Posterior vena cava (tissue), 2 donors: ENCODE measurements at places on chromosomes 2 and 18. TPM values are rescaled to one million over a fixed set of nuclear protein-coding genes. Genes with fewer than 3 reads are reported as not detected.

The TLX2 gene
- total RNA-seq, result not detected

The NDC80 gene
- 1.4 TPM for total RNA-seq

The STPG4 gene
- 0.52 TPM for total RNA-seq

The AQP12B gene
- not detected for total RNA-seq

The SLC23A3 gene
- 2.1 TPM for total RNA-seq

The BOLL gene
- total RNA-seq, result not detected

The TSGA10 gene
- total RNA-seq, result 2.3 TPM

The VWC2L gene
- not detected for total RNA-seq

The IL1RL1 gene
- 16.2 TPM for total RNA-seq

The SYT4 gene
- total RNA-seq, result not detected

The AMER3 gene
- not detected for total RNA-seq

The HOXD13 gene
- total RNA-seq, result not detected

The TUBA4B gene
- total RNA-seq, result not detected

The DYNAP gene
- total RNA-seq, result not detected

The LYG2 gene
- total RNA-seq, result not detected

The TMEM169 gene
- total RNA-seq, result 0.51 TPM

The DSC1 gene
- total RNA-seq, result not detected

The KCNE4 gene
- 23.0 TPM for total RNA-seq

The KCNG2 gene
- total RNA-seq, result 0.56 TPM

The RAD51AP2 gene
- not detected for total RNA-seq

The HOXD4 gene
- 9.9 TPM for total RNA-seq

The NPAS2 gene
- total RNA-seq, result 30.1 TPM

The DES gene
- 6,561 TPM for total RNA-seq

The PLB1 gene
- total RNA-seq, result 3.2 TPM

The TAF1B gene
- total RNA-seq, result 20.8 TPM

The GALNT3 gene
- total RNA-seq, result 1.1 TPM

The CCDC102B gene
- 22.7 TPM for total RNA-seq

The ABCG8 gene
- not detected for total RNA-seq
